ENCODE measurements at places on chromosomes 12 and 14.

DNA sequence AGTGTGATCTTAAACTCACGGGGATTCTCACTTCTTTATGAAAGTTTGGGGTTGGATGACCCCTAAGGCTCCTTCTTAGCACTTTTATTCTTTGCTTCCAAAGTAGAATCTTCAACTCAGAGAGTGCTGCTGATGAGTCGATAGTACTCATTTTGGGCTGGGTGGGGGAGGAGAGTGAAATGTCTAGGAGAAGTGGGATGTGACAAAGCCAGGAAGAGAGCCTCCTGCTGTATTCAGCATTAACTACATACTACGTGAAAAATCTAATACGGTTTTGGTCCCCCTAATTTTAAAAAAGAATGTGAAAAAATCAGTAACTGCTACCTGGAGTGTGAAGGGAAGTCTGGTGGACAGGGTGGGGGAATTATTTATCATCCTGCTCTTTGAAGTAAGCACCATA lies 148.3 kb downstream of the SAMD4A start:
- DNase-seq, result no peak

- DNase-seq, result no peak
Measured at GRCh38 chr12:3496957-3497356, 6.0 kb downstream of the PRMT8 start.

- no peak for DNase-seq
Measured at GRCh38 chr14:103544388-103545218, 15.6 kb downstream of the TRMT61A start.

DNA sequence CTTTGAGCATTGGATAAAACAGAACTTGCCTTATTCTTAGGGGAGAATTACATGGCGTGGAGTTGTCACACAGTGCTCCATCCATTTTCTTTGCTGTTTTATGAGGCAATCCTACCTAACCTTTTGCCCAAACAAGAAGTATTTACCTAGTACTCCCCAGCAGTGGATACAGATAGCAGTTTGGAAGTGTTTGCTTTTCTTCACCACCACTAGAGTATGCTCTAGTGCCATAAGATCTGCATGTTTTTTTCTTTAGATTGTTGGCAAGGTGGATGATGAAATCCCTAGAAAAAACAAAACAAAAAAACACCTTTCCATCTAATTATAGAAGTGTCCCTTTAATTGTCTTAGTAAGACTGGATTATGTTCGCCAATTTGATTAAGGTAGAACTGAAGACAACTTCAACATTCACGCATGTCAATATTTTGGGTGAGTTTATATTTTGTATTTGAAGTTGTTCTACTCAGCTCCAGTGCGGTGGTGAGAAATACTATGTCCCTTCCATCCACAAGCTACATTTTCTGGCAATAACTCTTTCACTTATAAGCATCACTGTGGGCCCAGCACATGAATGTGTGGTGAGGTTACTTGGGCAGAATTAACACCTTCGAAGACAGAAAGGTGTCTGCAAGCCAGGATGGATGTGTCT lies 23.6 kb upstream of the TMEM260 start:
- no peak for DNase-seq

DNA sequence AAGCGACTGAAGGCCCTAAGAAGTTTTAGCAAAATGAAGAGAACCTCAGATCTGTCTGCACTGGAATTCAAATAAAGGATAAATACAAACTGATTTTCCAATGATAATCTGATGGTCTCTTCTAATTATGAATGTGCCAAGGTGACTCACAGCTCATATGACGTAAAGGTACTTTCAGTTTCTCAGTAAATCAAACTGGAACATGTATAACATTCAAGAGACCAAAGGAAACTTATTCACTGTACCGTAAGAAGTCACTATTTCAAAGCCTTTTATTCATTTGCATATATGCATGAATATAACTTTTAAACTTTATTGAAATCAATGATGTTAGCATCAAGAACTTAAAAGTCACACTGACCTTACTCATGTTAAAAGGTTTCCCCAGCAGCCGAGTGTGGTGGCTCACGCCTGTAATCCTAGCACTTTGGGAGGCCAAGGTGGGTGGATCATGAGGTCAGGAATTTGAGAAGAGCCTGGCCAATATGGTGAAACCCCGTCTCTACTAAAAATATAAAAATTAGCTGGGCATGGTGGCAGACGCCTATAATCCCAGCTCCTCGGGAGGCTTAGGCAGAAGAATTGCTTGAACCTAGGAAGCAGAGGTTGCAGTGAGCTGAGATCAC lies 52.2 kb downstream of the ATXN2 start:
- DNase-seq, result no peak

DNA sequence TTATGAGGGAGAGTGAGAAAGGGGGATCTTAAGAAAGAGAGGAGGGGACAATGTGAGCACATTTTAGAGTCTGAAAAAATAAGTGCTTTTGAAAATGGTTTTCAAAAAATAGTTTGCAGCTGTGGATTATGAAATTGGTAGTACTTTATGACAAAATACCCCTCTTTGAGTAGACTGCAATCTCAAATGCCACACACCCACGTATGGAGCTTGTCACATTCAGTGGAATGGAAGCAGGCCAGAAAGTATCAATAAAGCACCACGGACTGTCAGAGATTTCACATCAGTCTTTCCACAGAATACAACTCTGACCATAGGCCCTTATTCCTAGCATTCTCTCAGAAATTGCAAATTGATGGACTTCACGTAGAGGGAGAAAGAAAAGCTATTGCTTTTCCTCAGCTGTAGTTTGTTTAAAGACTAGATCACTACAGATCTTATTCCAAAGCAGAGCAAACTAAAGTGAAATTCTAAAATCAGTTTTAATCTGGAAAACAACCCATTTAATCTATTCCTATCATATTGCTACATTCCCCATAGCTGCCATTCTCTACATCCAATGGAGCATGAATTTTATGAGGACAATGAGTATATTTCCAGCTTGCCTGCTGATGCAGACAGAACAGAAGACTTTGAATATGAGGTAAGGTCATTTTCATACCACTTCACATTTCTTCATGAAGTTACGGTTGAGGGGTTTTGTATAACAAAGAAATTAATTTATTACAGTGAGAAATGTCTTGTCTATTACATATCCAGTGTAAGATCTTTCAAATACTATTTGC lies 321.3 kb downstream of the PDZRN4 start:
- DNase-seq, result no peak

DNA sequence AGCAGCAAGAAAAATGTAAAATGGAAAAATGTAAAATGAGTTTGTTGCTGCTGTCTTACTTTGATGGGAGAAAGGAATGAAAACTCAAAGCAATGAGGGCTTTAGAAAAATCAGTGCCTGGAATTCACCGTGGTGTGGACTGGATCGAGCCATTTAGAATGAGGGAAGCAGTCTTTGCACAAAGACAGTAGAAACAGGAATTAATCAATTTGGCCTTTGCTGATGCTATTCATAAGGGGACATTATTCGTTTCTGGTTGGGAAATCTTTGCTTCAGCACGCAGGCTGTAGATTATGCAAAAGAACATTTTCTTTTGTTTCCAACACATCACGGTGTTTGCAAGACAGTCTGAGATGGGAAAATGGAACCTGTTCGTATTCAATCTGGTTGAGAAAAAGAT lies 6.9 kb upstream of the TUNAR start:
- no peak for DNase-seq

- DNase-seq, result no peak
Measured at GRCh38 chr12:50620109-50620977, 115.6 kb downstream of the DIP2B start.

GRCh38 chr12:38892087-38892786 lies 13.2 kb downstream of the CPNE8 start:
- DNase-seq, result no peak

DNA sequence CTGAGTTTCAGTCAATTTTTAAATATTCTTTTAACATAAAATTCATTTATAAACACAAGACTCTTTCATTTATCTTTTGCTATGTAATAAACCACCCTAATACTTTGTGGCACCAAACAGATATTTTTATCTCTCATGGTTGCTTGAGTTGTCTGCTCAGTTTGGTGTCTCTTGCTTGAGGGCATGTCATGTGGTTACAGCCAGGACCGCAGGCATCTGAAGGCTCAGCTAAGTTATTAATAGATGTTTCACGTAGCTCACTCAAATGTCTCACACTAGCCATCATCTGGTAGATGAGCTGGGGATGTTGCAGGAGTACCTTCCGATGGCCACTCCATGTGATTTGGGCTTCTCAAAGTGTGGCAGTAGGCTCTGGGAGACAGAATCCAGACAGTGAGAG lies 597.8 kb downstream of the ETNK1 start:
- DNase-seq, result no peak

- no peak for DNase-seq
Measured at GRCh38 chr12:1448336-1448735, 146.0 kb downstream of the FBXL14 start.

- no peak for DNase-seq
Measured at GRCh38 chr12:72146495-72146894, 125.7 kb upstream of the TRHDE start.

GRCh38 chr12:108833355-108833733 lies 24.0 kb downstream of the SSH1 start:
- DNase-seq, result no peak

DNA sequence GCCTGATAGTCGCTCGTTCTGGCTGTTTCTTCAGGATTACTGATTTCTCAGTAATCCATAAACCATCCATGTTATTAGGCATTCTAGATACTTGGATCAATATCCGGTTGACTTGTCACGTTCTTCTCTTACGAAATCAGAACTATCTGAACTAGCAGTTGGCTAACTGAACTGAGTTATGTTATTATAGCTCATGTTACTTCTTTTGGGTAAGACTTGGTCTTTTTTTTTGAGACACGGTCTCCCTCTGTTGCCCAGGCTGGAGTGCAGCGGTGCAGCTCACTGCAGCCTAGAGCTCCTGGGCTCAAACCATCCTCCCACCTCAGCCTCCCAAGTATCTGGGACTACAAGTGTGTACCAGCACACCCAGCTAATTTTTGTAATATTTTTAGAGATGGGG lies 178.6 kb downstream of the PRKCH start:
- DNase-seq, result no peak

DNA sequence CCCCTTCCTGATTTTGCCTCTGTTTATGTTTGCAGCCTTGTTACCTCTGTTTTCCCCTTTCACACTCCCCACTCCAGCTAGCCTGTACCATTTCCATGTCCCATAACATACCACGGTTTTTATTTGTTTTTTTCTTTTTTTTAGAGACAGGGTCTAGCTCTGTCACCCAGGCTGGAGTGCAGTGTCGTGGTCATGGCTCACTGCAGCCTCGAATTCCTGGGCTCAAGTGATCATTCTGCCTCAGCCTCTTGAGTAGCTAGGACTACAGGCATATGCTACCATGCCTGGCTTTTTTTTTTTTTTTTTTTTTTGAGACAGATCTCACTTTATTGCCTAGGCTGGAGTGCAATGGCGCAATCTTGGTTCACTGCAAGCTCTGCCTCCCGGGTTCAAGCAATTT lies 18.4 kb upstream of the SAMD4A start:
- no peak for DNase-seq

DNA sequence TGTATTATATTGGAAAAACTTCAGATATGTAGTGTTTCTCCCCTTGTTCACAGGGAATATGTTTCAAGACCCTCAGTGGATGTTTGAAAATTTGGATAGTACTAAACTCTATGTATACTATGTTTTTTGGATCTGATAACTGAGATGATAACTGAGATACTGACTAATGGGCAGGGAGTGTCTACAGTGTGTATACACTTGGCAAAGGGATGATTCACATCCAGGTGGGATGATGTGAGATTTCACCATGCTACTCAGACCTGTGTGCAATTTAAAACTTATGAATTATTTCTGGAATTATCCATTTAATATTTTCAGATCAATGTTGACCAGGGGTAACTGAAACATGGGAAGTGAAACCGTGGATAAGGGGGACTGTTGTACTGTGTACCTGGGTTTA lies 13.8 kb downstream of the RAD51B start:
- DNase-seq, result no peak

GRCh38 chr14:99982537-99983250 lies 82.5 kb upstream of the EVL start:
- no peak for DNase-seq

GRCh38 chr12:111074559-111074958 lies 154.2 kb upstream of the MYL2 start:
- DNase-seq, result no peak

DNA sequence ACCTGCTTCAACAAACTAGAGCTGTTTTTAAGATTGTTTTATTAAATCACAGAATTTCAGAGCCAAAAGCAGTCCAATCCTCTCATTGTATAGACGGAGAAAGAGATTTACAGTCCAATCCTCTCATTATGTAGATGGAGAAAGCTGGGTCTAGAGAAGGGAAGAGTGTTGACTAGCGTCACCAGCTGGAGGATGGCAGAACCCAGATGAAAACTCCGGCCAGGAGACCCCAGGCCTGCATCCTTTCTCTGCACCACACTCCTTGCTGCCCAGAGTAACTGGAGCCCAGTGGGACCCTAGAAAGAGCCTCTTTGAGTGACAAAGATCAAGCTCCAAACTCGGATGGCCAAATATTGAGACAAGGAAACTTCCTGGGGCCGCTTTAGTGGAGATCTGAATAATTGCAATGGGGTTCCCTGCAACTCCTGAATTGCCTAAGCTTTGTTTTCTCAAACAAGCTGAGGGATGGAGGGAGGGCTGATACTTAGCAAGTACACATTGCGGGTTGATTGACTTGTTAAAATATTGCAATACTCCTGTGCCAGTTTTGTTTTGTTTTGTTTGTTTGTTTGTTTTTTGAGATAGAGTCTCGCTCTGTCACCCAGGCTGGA lies 12.5 kb downstream of the AMDHD1 start:
- no peak for DNase-seq

DNA sequence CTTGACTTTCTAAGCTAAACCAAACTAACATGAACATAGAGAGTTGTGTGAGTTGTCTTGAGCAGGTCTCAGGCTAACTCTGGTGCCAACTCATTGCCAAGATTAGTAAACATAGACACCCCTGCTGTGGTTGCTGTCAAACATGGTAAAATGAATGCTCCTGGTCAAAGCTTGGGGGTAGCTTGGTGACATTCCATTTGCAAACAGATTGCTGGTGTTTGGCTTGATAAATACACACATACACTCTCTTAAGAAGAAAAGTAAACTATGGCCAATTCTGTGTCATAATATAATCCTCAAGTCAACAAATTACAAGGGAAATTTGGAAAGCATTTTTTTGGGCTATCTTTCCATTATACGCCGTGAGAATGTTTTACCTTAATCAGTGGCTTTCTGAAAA lies 386.4 kb upstream of the PDE3A start:
- DNase-seq, result no peak

DNA sequence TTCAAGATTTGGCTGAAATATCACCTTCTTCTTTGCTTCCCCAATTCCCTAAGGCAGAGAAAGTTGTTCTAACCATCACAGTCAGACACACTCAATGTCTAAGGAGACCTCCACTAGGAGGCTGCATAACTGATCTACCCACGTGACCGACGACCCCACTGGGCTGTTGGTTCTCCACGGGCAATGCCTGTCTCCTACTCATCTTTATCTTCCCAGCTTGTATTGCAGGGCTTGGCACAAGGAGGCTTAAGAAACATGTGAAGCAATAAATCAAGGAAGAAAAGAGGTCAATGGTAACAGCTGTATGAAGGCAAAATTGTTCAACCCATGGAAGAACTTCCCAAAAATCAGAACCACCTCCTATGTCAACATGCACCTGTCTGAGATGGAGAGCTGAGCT lies 27.1 kb downstream of the NT5DC3 start:
- DNase-seq, result no peak

- no peak for DNase-seq
Measured at GRCh38 chr14:77125281-77125801, 16.2 kb downstream of the ZDHHC22 start.

All from thoracic aorta (tissue), 2 donors.